IPS DF 6.9 (cell line): ENCODE measurements at places on chromosomes 16 and 17.
A peak's percentile ranks its signal among the peaks of the same experiment; 100 is the strongest.

DNA sequence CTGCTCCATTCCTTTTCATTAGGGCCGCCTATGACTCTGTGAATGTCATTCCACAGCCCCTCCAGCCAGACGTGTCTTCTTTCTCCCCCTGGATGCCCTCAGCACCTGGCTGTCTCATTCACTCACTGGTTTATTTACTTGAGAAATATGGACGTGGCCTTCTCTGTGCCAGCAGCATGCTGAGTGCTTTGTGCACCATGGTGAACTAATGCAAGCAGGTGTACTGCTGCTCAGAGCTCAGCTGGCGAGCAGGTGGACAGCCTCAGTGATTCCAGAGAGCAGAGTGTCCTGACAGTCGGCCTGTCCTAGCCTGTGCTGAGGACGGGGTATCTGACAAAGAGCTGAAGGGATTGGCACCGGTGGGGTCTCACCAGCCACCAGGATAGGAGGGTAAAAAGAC, 96.7 kb downstream of the GNAO1 start:
- no peak for DNase-seq

- DNase-seq, result no peak
Observed at GRCh38 chr16:75293772-75294171, 42.3 kb upstream of the BCAR1 start.

GRCh38 chr17:6507535-6507934, 48.8 kb downstream of the PITPNM3 start:
- no peak for DNase-seq

GRCh38 chr16:7765079-7765550, 432.5 kb downstream of the RBFOX1 start:
- DNase-seq, result peak; percentile 31

- no peak for DNase-seq
Observed at GRCh38 chr17:6936370-6937028, 59.4 kb upstream of the ALOX12 start.
